ENCODE measurements at places on chromosomes 11 and 22. TPM values are rescaled to one million over a fixed set of nuclear protein-coding genes. Genes with fewer than 3 reads are reported as not detected.

- DNase-seq, result no peak
Observed at GRCh38 chr11:126293726-126294125, 10.1 kb upstream of the DCPS start.

The ACRV1 gene
- polyA plus RNA-seq, result not detected

DNA sequence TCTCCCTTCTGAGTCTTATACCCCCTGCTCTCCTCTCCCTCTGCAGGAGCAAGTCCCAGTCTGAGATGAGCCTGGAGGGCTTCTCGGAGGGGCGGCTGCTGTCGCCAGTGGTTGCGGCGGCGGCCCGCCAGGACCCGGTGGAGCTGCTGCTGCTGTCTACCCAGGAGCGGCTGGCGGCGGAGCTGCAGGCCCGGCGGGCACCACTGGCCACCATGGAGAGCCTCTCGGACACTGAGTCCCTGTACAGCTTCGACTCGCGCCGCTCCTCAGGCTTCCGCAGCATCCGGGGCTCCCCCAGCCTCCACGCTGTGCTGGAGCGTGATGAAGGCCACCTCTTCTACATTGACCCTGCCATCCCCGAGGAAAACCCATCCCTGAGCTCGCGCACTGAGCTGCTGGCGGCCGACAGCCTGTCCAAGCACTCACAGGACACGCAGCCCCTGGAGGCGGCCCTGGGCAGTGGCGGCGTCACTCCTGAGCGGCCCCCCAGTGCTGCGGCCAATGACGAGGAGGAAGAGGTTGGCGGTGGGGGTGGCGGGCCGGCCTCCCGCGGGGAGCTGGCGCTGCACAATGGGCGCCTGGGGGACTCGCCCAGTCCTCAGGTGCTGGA, 8.8 kb upstream of the MYRF start:
- no peak for DNase-seq

- no peak for DNase-seq
Observed at GRCh38 chr11:76658651-76659650, 11.6 kb downstream of the LRRC32 start.

DNA sequence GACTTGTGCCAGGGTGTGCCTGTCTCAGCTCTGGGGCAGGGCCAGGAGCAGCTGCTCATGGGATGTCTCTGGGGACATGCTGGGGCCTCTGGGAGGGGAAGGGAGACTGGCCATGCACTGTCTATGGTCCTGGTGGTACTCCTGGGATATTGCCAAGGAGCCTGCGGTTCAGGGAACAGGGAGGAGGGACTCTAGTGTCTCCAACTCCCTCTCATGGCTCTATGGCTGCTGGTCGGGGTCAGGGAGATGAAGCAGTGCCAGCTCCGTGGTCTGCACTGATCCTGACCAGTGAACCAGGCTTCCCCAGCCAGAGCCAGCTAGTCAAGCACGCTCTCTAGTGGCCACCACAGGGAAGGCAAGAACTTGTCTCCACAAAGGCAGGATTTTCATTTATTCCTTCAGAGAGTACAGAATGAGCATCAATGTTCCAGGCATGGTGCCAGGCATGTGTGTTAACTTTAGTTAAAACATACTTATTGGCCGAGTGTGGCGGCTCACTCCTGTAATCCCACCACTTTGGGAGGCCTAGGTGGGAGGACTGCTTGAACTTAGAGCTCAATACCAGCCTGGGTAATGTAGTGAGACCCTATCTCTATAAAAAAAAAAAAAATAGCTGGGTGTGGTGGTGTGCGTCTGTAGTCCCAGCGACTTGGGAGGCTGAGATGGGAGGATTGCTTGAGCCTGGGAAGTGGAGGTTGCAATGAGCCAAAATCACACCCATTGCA, 2.5 kb upstream of the BEST1 start:
- DNase-seq, result no peak

The MCHR1 gene
- polyA plus RNA-seq, result 0.12 TPM

- no peak for DNase-seq
Observed at GRCh38 chr11:17013548-17014320, 480 bp downstream of the PLEKHA7 start.

GRCh38 chr22:46455446-46455845, 82.0 kb downstream of the CELSR1 start:
- DNase-seq, result no peak

The DRD4 gene
- not detected for polyA plus RNA-seq

The PANX2 gene
- polyA plus RNA-seq, result 0.32 TPM

The MISFA gene
- polyA plus RNA-seq, result 1.7 TPM

DNA sequence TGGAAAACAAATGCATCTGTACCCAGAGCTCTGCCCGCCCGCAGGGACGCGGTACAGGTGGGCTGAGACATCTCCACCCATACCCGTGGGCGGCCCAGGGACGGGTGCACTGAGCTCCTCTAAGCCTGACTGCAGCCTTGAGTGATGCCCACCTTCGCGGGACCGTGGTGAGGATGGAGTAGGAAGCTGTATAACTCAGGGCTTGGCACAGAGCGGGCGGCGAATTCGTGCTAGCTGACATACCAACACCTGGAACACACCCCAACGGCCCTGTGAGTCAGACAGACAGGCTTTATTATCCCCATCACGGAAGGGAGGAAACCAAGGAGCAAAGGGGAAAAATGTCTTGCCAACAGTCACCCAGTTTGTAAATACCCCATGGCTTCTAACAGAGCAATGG, 61.9 kb downstream of the SMCO4 start:
- DNase-seq, result peak; percentile 32

GRCh38 chr22:25174156-25174887, 25.3 kb upstream of the CRYBB3 start:
- DNase-seq, result no peak

GRCh38 chr11:128735935-128736605, 42.2 kb downstream of the FLI1 start:
- DNase-seq, result no peak

The ANKK1 gene
- polyA plus RNA-seq, result 0.92 TPM

The CACNA1I gene
- not detected for polyA plus RNA-seq

DNA sequence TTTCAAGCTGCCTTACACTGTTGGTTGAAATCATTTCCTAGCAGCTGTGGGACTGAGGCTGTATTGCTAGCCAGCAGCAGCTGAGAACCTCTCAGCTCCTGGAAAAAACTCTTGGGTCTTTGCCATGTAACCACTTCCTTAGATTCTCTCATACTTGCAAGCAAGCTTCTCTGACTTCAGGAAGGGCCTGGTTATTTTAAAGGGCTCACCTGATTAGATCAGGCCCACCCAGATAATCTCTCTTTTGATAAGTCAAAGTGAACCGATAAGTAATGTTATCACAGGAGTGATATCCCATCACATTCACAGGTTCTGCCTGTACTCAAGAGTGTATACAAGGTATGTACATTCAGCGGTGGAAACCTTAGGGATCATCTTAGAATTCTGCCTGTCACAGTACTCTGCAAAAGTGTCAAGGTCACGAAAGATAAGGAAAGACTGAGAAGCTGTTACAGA, 7.4 kb upstream of the CLPB start:
- DNase-seq, result no peak

The GLB1L2 gene
- polyA plus RNA-seq, result 5.1 TPM

GRCh38 chr11:22859756-22860155, 518 bp downstream of the CCDC179 start:
- no peak for DNase-seq

The KDM4E gene
- not detected for polyA plus RNA-seq

- no peak for DNase-seq
Observed at GRCh38 chr11:75319035-75319877, 32.2 kb downstream of the ARRB1 start.

DNA sequence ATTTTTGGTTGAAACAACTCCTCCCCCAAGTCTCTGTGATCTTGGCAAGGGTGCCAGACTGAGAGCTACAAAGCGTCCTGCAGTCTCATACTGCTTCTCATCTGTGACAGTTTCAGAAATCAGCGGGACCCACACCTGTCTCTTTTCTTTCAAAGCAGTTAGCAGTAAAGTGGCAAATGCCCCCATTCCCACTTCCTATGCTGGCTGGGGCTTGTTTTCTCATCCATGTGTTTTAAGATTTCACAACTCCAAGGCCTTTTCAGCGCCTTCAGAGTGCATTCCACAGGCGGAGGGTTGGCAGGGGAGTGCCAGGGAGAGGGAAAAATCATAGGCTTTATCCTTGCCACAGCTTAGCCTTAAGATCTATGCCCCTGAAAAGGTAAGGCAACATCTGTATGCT, 493.5 kb downstream of the OPCML start:
- DNase-seq, result no peak

- no peak for DNase-seq
Observed at GRCh38 chr22:38489561-38490145, 16.5 kb downstream of the DDX17 start.

GRCh38 chr11:47768101-47768612, 1.0 kb upstream of the FNBP4 start:
- no peak for DNase-seq

DNA sequence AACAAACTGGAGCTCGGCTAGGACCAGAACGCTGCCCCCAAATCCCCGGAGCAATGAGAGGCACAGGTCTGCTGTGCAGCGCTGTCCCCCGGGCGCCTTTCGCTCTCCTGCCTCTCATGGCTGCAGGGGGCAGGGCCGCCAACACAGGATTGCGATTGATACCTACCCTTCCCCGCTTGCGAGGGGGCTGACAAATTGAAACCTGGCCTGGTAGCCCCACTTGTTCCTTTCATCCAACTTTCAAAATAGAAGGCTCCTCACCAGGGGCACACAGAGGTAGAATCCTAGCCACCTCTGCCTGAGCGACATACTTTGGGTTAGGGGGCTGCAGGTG, 642 bp upstream of the CASTOR1 start:
- no peak for DNase-seq

GRCh38 chr11:1772270-1773130, 8.8 kb upstream of the CTSD start:
- peak; percentile 73 for DNase-seq

DNA sequence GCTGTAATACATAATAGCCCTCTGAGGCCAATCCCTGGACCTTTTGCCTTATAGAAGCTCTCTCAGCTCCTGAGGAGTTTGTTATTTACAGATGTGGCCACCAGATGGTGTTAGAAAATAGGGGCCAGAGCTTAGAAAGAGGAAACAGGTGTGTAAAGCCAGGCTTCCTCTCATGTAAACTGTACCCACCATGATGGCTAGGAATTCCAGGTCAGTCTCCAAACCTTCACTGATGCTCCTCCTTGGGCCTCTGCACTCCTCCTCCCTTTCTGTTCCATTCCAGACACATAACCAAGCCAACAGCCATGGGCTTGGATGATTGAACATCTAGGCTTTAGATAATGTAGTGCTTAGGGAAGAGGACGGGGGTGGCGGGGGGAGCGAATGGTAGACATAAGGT, 39.7 kb downstream of the USP35 start:
- DNase-seq, result no peak

DNA sequence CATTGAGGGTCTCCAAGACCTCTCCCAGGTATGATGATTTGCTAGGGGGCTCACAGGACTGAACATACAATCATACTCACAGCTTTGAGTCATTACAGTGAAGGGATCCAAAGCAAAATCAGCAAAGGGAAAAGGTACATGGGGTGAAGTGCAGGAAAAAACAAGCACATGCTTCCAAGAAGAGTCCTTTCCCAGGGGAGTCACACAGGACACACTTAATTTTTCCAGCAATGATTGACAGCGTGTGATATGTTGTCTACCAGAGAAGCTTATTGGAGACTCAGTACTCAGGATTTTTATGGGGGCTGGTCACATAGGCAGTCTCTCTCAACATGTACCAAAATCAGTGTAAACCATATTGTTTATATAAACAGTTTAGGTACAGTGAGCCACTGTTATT, 25.3 kb downstream of the CUL5 start:
- DNase-seq, result no peak

DNA sequence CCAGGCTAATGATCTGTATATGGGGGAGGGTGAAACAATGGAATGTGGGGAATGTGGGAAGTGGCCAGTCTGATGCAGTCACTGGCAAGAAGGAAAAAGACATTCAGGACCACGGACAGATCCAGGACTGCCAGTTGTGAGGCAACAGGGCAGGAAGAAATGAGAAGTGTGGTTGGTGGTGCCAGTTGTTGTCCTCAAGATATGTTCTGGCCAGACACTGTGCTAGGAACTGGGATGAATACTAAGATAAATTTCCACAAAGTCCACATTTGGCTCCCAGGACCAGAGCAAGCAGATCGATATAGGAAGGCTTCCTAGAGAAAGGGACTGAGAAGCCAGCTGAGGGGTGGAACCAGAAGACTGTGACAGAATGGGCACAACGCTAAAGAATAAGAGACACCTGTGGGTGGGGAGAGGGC, 6.8 kb upstream of the TPBGL start:
- DNase-seq, result peak; percentile 7

The APOL5 gene
- polyA plus RNA-seq, result not detected

DNA sequence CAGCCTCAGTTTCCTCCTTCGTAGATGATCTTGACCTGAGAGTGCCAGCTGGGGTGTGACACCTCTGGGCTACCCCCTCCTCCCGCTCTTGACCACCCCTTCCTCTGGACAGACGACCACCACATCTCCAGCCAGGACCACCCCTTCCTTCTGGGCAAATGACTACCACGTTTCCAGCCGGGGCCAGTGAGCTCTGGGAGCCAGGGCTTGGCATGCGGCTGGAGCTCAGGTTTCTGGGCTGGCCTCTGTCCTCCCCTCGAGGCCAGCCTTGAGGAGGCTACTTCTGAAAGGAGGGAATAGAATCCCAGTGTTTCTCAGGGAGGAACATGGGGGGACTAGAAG, 120.9 kb downstream of the KCNQ1OT1 start:
- DNase-seq, result no peak

The YPEL1 gene
- not detected for polyA plus RNA-seq

The C11orf86 gene
- not detected for polyA plus RNA-seq

DNA sequence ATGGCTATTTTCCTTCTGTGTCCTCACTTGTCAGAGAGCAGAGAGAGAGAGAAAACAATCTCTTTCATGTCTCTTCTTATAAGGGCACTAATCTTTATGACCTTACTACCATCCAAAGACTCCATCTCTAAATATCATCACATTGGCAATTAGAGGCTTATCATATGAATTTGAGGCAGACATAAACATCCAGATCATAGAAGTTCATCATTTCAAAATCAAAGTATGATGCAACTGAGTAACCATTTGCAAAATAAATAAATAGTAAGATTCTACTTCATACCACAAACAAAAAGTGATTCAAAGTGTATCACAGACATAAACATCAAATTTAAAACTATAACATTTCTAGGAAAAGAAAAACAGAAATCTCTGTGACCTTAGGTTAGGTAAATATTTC, 504.7 kb upstream of the ARHGAP42 start:
- no peak for DNase-seq

The CCDC73 gene
- not detected for polyA plus RNA-seq

- no peak for DNase-seq
Observed at GRCh38 chr11:130487924-130488815, 39.7 kb downstream of the ADAMTS15 start.

GRCh38 chr11:17209939-17210245, 2.1 kb upstream of the PIK3C2A start:
- no peak for DNase-seq

The LBHD1 gene
- 5.3 TPM for polyA plus RNA-seq

GRCh38 chr22:27867085-27867952, 51.7 kb downstream of the PITPNB start:
- DNase-seq, result no peak

GRCh38 chr11:1916132-1916985, 3.1 kb upstream of the TNNT3 start:
- no peak for DNase-seq

All from keratinocyte (primary cell).